Right ventricle myocardium inferior (tissue), 1 donor: ENCODE measurements at places on chromosomes 2 and 18. TPM values are rescaled to one million over a fixed set of nuclear protein-coding genes. Genes with fewer than 3 reads are reported as not detected.

LHCGR gene
- 0.11 TPM for total RNA-seq

ACADL gene
- 0.76 TPM for total RNA-seq

SKOR2 gene
- not detected for total RNA-seq

CEBPZ gene
- total RNA-seq = 32.3 TPM

RGPD3 gene
- total RNA-seq = 0.16 TPM

RESP18 gene
- not detected for total RNA-seq

SERPINB5 gene
- not detected for total RNA-seq

UGT1A4 gene
- not detected for total RNA-seq

DNA sequence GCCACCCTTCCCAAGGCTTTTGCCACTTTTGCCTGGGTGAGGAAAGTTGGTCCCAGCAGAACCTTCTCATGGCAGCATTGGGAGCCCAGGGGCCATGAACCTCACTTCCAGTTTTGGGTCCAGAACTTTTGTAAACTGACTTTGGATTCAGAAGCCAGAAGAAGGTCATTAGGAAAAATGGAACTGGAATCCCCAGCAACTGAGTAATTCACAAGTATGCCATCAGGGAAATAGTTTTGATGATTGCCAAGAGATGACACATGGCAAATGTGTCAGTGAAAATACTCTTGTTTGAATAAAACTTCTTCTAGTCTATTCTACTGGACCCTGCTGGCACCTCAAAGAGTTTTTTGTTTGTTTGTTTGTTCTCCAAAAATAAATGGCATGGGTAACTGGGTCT is 203.7 kb downstream of the SETBP1 start:
- DNase-seq = no peak

- DNase-seq = no peak
Measured at GRCh38 chr2:158125756-158126498, 24.3 kb downstream of the UPP2 start.

GRCh38 chr18:34801774-34802173 is 91.7 kb downstream of the DTNA start:
- no peak for DNase-seq

DNA sequence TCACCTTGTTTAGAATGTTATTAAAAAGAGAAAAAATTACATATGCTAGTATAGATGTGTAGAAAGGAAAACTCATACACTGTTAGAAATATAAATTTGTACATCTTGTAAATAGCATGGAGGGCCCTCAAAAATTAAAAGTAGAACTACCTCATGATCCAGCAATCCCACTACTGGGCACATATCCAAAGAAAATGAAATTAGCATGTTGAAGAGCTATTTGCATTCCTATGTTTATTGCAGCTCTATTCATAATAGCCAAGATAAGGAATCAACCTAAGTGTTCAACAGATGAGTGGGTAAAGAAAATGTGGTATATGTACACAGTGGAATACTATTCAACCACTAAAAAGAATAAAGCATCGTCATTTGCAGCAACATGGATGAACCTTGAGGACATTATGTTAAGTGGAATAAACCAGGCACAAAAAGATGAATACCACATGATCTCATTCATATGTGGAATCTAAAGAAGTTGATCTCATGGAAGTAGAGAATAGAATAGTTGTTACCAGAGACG is 251.5 kb upstream of the THUMPD2 start:
- DNase-seq = no peak

DNA sequence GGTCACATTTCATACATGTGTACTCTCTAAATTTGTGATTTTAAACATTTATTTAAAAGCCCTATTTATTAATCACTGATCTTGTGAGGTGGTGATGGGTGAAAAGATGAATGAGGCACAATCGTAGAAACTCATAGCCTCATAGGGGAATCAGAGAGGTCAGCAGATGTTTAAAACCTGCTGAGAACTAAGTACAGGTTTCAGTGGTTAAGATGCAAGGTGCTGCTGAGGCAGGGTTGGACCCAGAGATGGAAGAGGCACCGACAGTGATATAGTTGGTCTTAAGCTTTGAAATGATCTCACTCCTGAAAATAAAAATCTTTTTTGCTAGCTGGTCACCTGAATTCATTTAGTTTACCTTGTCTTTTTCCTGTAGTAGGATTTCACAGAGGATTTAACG is 49.6 kb downstream of the LINC00305 start:
- DNase-seq = no peak

DNA sequence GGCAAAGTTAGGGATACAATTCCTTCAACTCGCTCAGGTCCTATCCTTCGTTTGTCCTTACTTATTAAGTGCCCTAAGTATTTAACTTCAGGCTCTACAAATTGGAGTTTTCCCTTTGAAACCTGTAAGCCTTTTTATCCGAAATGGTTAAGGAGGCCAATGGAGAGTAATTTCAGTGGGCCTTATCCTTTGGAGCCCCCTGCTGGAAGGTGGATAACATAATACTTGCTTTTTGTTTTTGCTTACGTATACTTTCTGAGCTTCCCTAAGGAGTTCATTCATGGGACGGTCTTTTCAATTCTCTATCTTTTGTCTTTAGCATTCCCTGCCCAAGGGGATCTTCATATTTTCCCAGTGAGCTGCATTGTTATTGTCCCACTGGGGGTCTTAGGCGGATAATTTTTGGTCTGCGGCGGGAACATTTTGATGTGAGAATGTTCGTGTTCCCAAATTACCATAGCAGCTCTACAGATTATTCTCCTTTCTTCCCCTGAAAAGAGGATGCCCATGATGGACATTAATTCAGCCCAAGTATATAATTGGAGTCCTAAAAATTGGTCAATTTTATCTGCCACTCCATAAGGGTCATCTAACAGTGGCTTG is 34.4 kb upstream of the TRAPPC8 start:
- no peak for DNase-seq

- DNase-seq = no peak
Measured at GRCh38 chr2:230777721-230778120, 65.1 kb downstream of the CAB39 start.

DNA sequence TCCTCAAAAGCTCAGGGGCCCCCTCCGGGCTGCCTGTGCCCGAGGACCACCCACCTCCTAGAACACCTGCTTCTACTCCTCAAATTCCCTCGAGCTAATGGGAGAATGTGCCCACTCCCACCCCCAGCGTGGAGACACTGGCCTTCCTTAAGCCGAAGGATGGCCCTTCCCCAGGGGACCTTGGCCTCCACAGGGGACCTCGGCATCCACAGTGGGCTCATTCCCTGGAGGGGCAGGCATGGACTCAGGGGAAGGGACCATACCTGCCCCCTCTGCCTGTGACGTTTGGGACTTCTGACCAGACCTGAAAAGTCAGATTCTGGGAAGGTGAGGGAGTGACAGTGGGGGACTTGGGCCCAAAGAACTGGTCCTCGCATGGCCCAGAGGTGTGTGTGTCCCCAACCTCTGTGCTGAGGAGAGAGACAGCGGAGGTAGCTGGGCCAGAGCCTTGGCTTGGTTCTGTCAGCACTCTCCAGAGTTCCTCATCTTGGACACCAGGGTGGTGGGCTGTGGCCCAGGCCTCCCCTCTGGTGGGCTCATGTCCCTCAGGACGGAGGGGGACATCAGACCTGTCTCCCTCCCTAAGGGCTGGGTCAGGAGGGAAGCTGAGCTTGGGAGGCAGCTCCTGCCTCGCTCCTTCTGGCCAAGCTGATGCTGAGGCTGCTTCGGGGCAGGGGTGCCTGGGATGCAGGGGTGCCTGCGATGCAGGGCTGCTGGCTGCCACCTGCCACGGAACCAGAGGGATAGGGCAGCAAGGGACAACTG is 240.4 kb downstream of the HAUS1 start:
- DNase-seq = no peak

- DNase-seq = no peak
Measured at GRCh38 chr18:70411876-70412435, 123.1 kb downstream of the SOCS6 start.

DNA sequence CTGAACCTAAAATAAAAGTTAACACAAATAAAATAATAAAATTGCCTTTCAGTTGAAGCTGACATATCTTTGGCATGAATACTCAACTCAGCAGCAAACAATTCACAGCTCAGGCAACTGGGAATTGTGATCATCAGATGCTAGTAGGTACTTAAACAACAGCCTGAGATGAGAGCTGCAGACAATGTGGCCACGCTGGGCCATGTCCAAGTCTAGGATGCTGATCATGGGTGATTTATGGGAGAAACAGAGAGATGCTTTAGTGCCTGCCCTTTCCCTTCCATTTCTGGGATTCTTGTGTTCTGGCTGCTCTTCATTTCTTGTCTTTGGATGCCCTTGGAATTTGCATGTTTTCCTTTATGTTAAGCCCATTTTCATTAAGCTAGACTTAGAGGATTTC is 212.4 kb upstream of the CWC22 start:
- no peak for DNase-seq
